ENCODE measurements at places on chromosomes 11 and 22.

- DNase-seq: no peak
Observed at GRCh38 chr22:20105456-20106204, 10.3 kb upstream of the RANBP1 start.

DNA sequence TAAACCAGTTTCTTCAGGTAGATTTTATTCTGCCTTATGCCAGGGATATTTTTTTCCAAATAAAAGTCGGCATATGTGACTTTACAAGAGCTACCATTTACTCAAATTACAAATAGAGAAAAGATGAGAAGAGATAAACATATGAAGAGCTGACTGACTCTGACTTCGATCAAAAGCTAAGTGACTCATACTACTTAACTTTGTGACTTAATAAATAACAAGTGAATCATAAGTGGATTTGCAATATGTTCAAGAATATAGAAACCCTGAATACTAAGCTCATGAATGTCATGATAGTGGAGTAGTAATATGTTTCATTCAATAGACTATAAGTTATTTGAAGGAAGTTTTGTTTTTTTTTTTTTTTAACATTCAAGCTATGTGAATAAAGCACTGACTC lies 130.5 kb upstream of the ANO3 start:
- no peak for DNase-seq

DNA sequence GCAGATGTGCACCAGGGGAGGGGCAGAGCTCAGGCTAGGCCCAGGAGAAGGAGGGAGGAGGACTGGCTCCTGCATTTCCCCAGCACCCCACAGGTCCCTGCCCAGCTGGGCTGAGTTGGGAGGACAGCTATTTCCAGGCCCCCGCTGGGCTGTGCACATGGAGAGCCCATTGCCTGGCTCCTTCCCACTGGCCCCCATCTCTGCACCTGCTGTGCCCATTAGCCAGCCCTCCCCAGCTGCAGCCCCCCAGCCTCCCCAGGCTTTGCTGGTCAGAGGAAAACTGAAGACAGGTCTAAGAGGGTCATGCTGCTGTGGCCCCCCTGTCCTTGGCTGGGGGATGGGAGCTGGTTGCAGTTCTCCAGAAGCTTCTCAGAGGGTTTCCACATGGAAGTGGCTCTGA lies 81.8 kb upstream of the SHANK2 start:
- no peak for DNase-seq

- DNase-seq: no peak
Observed at GRCh38 chr11:20163783-20164481, 3.7 kb upstream of the DBX1 start.

- no peak for DNase-seq
Observed at GRCh38 chr11:111417011-111417765, 38.1 kb upstream of the POU2AF1 start.

GRCh38 chr11:128843198-128843785 lies 23.8 kb downstream of the KCNJ1 start:
- DNase-seq: no peak

DNA sequence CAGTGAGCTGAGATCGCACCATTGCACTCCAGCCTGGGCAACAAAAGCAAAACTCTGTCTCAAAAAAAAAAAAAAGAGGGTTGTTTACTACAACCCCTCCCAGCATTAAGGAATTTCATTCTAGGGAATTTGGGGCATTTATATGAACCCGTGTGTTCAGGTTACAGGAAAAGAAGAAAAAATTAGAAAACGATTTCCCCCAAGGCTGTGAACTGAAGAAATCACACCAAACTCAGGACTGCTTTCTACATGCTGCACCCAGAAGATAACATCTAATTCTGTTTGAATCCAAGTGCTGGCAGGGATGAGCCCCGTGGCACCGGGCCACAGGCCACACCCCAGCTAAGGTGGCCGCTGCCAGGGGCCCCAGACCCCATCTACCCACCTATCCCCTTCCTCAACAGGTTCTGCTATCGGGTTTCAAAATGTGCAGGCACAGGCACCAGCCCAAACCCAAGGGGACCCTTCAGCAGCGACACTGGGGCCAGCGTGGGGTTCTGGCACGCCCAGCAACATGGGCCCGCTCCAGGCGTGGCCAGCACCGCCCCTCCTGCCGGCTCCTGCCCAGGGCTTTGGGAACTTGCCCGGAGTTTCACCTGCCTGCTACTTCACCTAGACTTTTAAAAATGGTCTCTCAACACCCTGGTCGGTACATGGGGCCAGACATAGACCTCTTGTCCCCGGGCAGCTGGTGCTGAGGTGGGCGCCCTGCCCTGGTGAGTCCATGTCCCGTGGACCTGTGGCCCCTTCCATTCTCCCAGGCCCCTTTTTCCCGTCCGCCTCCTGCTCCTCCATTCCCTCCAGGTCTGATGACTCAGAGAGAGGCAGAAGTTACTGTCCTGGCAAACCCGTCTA lies 11.8 kb downstream of the CELSR1 start:
- no peak for DNase-seq

DNA sequence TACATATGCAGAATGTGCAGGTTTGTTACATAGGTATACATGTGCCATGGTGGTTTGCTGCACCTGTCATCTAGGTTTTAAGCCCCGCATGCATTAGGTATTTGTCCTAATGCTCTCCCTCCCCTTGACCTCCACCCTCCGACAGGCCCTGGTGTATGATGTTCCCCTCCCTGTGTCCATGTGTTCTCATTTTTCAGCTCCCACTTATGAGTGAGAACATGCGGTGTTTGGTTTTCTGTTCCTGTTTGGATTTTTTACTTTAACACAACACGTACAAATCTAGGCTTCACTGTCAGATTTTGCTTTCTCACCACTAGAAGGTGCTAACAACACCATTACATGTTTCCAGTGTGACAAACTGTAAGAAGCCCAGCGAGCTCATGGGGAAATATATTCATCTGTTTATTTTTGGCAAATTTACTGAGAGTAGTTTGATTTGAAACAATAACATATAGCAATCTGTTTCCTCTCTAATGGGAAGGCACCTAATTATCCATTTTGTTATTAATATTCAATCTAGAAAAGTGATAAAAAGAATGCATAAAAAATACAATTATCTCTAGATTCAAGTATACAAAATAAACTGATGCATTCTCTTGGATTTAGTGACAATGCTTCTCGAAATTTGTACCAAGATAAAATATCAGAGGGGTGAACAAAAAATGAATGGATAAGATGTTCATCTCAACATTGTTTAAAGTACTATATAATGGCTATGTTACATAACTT lies 23.2 kb upstream of the BIRC3 start:
- no peak for DNase-seq

GRCh38 chr11:32870676-32871075 lies 21.9 kb upstream of the QSER1 start:
- no peak for DNase-seq

DNA sequence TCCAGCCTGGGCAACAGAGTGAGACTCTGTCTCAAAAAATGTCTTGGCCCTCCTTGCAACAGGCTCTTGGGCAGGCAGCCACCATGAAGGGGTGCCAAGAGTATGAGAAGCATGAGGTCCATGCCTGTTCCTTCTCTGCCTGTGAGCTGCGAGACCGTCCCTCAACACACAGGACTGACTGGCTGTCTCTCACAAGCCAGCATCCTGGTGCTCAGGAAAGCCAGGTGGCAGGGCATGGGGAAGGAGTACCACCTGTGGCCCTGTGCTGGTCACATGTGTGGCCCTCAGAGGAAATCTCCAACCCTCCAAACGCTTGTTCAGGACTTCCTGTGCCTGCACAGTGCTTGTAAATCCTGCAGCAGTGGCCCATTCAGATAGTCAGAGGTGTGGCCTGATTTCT lies 83.2 kb downstream of the ATXN10 start:
- DNase-seq: no peak

DNA sequence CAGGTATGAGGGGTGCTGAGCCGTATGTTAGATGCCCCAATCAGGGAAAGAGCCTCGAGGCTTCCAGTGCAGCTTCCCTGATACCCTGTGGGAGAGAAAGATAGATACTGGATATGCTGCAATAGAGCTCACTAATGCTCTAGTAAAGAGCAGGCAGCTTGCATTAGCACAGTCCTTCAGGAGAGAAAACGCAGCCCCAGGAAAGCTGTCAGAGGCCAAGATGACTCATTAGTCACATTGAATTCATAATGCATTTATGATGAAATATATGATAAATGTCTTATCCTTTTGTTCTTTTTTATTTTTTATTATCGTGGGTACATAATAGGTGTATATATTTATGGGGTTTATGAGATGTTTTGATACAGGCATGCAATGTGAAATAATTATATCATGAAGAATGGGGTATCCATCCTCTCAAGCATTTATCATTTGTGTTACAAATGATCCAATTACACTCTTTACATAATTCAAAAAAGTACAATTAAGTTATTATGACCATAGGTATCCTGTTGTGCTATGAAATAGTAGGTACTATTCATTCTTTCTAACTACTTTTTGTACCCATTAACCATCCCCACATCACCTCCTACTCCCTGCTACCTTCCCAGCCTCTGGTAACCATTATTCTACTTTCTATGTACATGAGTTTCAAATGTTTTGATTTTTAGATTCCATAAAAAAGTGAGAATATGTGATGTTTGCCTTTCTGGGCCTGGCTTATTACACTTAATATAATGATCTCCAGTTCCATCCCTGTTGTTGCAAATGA lies 94.5 kb upstream of the TOP3B start:
- DNase-seq: no peak

- no peak for DNase-seq
Observed at GRCh38 chr11:13207665-13208594, 69.7 kb upstream of the BMAL1 start.

DNA sequence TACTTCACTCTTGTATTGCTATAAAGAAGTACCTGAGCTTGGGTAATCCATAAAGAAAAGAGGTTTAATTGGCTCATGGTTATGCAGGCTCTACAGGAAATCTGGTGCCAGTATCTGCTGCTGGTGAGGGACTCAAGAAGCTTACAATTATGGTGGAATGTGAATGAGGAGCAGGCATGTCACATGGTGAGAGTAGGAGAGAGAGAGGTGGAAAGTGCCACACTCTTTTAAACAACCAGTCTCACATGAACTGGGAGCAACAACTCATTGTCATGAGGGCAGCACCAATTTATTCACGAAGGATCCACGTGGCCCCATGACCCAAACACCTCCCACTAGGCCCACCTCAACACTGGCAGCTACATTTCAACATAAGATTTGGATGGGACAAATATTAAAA lies 24.6 kb upstream of the IGLL5 start:
- DNase-seq: no peak

DNA sequence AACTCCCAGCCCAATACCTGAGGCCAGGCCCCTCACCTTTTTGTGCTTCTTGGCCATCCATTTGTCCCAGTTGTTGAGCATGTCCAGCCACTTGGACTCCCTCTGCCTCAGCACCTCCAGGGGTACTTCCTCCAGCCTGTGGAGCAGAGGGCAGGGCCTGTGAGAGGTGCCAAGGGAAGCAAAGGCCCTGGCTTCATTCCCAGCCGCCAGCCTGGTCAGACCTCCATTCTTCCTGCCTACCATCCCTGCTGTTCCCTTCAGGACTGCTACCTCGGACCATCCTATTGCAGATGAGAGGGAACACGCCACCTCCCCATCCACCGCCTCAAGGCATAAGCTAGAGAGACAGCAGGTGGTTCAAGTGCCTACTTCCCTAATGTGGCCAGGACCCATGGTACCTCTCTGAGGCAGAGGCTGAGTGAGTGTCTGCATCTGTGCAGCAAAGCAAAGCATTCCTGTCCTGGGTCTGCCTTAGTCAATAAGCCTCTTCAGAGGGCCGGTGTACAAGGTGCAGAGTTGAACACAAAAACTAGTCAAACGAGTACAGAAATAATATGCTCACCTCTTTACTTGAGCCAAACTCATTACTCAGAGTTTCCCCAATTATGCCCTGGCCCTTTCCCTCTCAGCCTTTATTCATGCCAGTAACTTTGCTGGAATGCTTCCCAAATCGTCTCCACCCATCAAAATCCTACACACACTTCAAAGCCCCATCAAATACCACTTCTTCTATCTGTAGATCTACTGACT lies 15.4 kb upstream of the CASTOR1 start:
- no peak for DNase-seq

GRCh38 chr11:69008737-69009440 lies 4.2 kb downstream of the MRGPRF start:
- DNase-seq: no peak

GRCh38 chr22:24208012-24208749 lies 26.9 kb downstream of the SUSD2 start:
- no peak for DNase-seq

DNA sequence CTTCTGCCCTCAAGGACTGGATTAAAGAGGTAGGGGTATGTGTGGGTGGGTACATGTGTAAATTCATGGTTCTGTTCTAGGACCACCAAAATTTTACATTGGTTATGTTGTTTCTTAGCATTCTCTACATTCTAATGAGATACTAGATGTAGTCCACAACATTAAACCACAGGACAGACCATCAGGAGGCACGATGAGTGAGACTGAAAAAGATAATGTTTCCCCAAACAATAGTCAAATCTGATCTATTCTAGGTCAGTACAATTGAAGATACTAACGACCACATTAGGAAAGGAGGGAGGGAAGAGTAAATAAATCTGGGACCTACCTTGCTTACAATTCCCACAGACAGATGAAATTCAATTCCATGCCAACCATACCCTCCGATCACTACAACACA lies 42.2 kb downstream of the MRTFA start:
- no peak for DNase-seq

DNA sequence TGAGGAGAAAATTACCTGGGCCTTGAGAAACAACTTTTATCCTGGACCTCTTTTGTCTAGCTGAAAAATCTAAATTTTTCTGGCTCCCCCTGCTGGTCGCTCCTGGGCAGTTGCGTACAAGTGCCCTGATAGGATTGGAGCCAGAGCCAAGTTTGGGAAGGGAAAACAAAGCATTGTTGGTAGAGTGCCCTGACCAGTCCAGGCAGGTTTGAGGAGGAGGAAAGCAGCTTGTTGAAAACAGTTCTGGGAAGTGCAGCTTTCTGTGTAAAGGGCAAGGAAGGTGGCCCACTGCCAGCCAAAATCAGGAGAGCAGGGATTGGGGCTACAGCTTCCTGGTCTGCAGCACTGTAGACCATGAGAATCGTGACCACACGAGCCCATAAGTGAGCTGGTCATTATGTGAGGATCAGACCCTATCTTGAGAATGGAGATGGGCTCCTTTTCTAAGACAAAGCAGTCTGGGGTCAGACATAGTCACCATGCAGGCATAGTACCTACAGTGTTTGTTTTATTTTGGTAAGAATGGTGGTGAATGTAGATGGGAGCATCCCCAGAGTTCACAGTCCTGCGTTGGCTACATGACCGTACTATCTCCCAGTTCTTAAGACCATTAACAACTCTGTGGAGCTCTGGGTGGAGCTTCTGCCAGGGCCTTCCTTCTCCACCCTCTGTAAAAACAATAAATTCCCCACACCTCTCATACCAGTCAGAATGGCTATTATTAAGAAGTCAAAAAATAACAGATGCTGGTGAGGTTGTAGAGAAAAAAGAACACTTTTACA lies 21.3 kb upstream of the PIK3IP1 start:
- no peak for DNase-seq

DNA sequence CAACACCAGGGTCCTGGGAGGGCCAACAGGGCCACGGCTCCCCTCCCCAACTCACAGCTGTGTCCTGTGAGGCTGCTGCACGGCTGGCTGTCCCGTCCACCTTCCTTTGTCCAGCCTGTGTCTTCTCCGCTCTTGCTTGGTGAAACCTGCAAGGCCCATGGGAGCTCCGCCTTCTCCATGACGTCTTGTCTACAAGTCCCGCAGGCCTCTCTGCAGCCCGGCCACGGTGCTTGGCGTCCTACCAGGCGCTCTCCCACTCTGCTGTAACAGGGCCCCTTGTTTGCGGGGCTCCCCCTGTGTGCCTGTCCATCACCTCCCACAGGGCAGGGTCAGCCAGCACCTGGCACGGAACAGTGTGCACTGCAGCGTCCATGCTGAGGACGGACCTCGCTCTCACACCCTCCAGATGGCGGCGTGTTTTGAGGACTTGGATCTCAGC lies 866.8 kb downstream of the TBC1D22A start:
- DNase-seq: no peak

GRCh38 chr11:8631395-8632118 lies 37.5 kb upstream of the STK33 start:
- no peak for DNase-seq

Measured in cortex of kidney (tissue), 1 donor.